T-cell (primary cell): ENCODE measurements at places on chromosomes 3 and 15. TPM values are rescaled to one million over a fixed set of nuclear protein-coding genes. Genes with fewer than 3 reads are reported as not detected.

VIPR1 gene
- total RNA-seq: 79.7 TPM

HLTF gene
- 12.5 TPM for total RNA-seq

CALML4 gene
- 3.3 TPM for total RNA-seq

PDZRN3 gene
- not detected for total RNA-seq

CACNA2D3 gene
- total RNA-seq: not detected

GRCh38 chr3:86162521-86162920 lies 828.4 kb downstream of the VGLL3 start:
- no peaks in the 10 kb centered on the region for H3K36me3 ChIP-seq
- no peak overlapping the region for H3K4me3 ChIP-seq
- no peaks in the 10 kb centered on the region for H3K27me3 ChIP-seq

- no peaks in the 10 kb centered on the region for H3K27me3 ChIP-seq
- H3K4me1 ChIP-seq: no peaks in the 10 kb centered on the region
- H3K27ac ChIP-seq: no peak overlapping the region
- H3K36me3 ChIP-seq: peaks cover 17% of the 10 kb centered on the region
- no peak for DNase-seq
Measured at GRCh38 chr15:30929982-30930381, 26.3 kb downstream of the FAN1 start.

DNA sequence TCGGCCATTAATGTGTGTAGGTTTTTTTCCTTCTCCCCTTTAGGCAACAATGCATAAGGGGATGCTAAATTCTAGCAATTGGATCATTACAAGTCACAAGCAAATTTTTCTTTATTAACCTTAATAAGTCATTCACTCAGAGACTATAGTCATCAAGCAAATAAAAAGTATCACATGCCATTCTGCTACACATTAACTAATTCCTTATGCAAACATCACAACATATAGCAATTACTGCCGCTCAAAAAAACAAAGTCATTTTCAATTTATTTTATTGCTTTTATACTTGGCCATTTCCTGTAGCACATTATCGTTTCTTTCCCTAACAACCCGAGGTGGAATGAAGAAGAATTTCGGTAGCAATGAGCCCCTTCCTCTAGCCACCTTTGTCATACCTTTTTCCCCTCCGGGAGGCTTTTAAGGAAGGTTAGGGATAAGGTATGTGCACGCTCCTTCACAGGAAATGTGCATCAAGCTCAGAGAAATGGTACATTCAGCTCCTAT lies 421.2 kb downstream of the TIGIT start:
- H3K27ac ChIP-seq: no peak overlapping the region
- H3K4me3 ChIP-seq: no peak overlapping the region
- no peaks in the 10 kb centered on the region for H3K4me1 ChIP-seq
- DNase-seq: no peak
- H3K27me3 ChIP-seq: no peaks in the 10 kb centered on the region
- H3K36me3 ChIP-seq: no peaks in the 10 kb centered on the region

- H3K27ac ChIP-seq: peak overlapping the region; percentile 96
- DNase-seq: no peak
- H3K27me3 ChIP-seq: no peaks in the 10 kb centered on the region
Measured at GRCh38 chr3:39150803-39151631, 2.4 kb downstream of the CSRNP1 start.

DNA sequence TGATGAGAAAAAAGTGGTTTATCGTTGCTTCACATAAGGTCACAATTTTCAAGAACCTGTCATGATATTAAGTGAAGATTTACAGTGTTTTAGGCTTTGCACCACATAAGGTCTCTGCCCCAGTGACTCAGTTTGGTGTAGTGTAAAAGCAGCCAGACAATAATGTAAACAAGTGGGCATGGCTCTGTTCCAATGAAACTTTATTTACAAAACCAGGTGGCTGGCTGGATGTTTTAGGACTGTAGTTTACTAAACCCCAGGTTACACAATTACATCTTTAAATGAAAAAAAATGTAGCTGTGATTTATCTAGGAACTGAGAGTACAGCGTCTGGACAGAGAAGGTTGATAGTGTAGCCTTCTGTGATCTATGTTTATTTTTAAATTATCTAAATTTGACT lies 9.7 kb upstream of the FBXL22 start:
- DNase-seq: no peak
- no peak overlapping the region for H3K4me3 ChIP-seq
- no peaks in the 10 kb centered on the region for H3K27me3 ChIP-seq
- H3K27ac ChIP-seq: no peak overlapping the region
- H3K36me3 ChIP-seq: peaks cover 75% of the 10 kb centered on the region

GRCh38 chr15:59384507-59384906 lies 11.8 kb upstream of the MYO1E start:
- H3K4me1 ChIP-seq: peaks cover 12% of the 10 kb centered on the region
- H3K27ac ChIP-seq: no peak overlapping the region
- no peaks in the 10 kb centered on the region for H3K36me3 ChIP-seq
- no peak overlapping the region for H3K4me3 ChIP-seq
- H3K27me3 ChIP-seq: no peaks in the 10 kb centered on the region

DNA sequence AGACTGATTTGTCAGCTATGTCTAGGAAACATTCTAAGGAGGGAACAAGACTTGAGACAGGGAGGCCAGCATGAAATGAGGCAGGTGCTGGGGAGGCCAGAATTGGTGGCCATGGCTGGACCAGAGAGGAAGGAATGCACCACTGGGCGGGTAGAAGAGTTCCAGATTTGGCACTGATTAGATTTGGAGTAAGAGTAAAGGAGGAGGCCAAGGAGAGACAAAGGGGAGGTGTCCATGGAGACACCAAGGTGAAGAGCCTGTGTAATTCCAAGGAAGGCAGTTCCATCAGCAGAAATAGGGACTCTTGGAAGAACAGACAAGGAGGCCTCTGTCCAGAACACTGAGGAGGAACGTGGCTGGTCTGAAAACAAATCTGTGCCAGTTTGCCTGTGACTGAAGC lies 1.8 kb downstream of the ARNT2 start:
- DNase-seq: no peak
- H3K27me3 ChIP-seq: peaks cover 37% of the 10 kb centered on the region
- H3K36me3 ChIP-seq: no peaks in the 10 kb centered on the region
- H3K27ac ChIP-seq: no peak overlapping the region
- no peak overlapping the region for H3K4me3 ChIP-seq

- no peak for DNase-seq
- H3K4me3 ChIP-seq: no peak overlapping the region
- H3K27ac ChIP-seq: no peak overlapping the region
- peaks cover 12% of the 10 kb centered on the region for H3K4me1 ChIP-seq
Measured at GRCh38 chr3:87090631-87091030, 99.7 kb upstream of the VGLL3 start.

GRCh38 chr15:68713874-68714273 lies 106.8 kb downstream of the ANP32A start:
- H3K4me3 ChIP-seq: no peak overlapping the region
- no peak for DNase-seq
- H3K36me3 ChIP-seq: no peaks in the 10 kb centered on the region
- peaks cover 44% of the 10 kb centered on the region for H3K27me3 ChIP-seq
- no peaks in the 10 kb centered on the region for H3K4me1 ChIP-seq
- no peak overlapping the region for H3K27ac ChIP-seq

GRCh38 chr3:49119036-49119435 lies 1.6 kb downstream of the USP19 start:
- H3K27me3 ChIP-seq: no peaks in the 10 kb centered on the region
- H3K4me1 ChIP-seq: peaks cover 9% of the 10 kb centered on the region
- no peak overlapping the region for H3K4me3 ChIP-seq
- DNase-seq: no peak
- H3K36me3 ChIP-seq: peaks cover 12% of the 10 kb centered on the region
